ENCODE measurements at places on chromosomes 13 and 19.

DNA sequence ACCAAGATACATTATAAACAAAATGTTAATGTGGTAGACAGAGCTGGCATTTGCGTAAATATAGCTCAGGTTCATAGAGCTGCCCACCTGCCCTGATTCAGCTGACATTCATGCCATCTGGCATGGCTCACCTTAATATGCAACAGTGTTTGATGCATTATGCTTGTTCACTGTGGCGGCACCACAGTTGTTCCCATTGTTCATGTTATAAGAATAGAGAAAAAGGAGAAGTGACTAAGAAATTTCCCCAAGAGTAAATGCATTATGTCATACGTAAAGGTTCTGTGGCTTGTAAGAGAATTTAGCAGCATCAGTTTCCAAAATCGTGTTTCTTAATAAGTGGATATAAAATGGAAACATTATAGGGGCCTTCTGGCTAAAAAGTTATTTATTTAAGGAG lies 4.5 kb downstream of the CCNA1 start:
- no peak for DNase-seq

DNA sequence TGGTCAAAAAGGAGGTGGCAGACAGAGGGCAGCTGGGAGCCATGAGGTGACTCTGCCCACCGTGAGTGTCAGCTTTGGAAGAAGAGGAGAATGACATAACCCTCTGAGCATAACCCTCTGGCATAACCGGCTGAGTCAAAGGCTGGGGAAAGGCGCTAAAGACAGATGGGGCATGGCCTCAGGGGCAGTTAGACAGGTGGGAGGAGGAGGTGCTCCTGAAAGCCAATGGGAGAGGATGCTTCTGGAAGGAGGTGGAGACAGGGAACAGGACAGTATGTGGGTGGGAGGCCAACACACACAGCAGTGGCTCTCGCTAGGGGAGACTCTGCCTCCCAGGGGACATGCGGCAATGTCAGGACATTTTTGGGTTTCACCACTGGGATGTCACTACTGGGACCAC lies 17.1 kb downstream of the ELAVL1 start:
- no peak for DNase-seq

DNA sequence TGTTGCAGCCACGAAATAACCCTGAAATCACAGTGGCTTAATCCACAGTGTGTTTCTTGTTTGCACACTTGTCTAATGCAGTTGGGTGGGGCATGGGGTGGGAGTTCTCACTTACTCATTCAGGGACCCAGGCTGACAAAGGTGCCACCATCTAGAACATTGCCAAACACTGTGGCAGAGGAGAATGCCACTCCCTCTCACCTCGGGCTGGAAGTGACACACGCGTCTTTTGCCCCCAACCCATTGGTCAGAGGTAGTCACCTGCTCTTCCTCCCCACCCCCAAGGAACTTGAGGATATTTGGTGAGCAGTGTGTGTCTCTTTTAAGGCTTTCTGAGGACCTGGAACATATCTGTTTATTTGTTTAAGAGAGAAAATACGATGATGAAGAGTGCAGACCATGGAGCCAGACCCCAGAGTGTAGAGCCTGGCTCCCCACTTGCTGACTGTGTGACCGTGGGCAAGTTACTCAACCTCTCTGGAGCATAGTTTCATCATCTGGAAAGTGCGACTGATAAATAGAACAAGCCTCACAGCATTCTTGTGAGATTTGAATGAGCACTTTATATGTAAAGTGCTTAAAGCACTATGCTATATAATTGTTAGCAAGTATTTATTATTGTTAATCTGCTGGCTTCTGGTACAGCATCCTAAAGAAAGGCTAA lies 17.4 kb downstream of the GPR183 start:
- DNase-seq = no peak

DNA sequence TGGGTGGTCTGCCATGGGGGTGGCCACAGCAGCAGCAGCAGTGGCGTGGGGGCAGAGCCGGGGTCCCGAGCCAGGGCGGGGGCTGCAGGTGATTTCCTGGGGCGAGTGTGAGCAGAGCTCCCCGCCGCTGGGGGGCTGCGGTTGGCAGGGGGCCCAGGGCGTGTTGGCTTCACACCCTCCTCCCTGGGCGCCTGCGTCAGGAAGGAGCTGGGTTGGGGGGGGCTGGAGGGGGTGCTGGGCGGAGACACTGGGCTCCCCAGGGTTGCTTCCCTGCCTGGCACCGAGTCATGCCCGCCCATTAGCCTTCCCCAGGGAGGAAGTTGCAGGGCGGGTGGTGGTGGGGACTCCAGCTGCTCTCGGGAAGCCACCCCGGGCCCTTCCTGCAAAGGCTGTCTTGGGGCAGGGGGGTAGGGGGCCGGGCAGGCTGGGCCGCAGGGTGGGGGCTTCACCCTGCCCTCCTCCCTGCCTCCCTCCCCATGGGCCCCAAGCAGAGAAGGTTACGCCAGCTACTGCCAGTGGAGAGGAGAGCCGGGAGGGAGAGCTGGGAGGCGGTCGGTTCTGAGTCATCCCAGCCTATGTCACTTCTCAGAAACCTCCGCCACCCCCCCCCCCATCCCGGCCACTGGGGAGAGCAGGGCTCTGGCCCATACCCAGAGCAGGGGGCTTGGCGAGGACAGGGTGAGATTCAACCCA lies 4.6 kb downstream of the MIDN start:
- DNase-seq = no peak

DNA sequence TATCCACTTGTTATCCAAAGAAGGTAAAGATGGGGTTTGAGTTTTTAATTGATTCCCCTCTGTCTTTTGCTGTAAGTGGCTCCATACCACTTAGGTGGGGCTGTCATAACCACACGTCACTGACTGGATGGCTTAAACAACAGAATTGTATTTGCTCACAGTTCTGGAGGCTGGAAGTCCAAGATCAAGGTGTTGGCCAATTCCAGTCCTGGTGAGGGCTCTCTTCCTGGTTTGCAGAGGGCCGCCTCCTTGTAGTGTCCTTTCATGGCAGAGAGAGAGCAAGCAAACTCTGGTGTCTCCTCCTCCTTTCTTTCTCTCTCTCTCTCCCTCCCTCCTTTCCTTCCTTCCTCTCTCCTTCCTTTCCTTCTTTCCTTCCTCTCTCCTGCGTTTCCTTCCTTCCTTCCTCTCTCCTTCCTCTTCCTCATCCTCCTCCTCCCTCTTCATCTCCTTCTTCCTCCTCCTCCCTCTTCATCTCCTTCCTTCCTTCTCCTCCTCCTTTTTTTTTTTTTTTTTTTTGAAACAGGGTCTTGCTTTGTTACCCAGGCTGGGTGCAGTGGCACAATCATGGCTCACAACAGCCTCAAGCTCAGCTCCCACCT lies 140.6 kb upstream of the RNF113B start:
- no peak for DNase-seq

GRCh38 chr19:55581823-55582223 lies 1.2 kb upstream of the ZNF579 start:
- no peak for DNase-seq

DNA sequence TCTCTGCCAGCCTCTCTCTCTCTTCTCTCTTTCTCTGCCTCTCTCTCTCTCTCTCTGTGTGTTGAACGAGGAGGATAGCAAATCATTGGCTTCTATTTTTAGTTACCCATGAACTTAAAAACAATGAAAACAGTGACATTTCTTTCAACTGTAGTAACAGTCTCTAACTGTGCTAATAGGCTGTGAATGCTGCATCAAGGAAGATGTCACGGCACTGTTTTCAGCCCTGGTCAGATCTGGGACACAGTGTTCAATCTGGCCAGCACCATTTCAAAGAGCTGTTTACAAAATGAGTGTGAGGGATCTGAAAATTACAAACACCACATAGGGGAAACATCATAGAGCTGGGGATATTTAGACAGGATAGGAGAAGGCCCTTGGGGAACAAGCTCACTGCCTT lies 717.0 kb downstream of the FGF9 start:
- no peak for DNase-seq

DNA sequence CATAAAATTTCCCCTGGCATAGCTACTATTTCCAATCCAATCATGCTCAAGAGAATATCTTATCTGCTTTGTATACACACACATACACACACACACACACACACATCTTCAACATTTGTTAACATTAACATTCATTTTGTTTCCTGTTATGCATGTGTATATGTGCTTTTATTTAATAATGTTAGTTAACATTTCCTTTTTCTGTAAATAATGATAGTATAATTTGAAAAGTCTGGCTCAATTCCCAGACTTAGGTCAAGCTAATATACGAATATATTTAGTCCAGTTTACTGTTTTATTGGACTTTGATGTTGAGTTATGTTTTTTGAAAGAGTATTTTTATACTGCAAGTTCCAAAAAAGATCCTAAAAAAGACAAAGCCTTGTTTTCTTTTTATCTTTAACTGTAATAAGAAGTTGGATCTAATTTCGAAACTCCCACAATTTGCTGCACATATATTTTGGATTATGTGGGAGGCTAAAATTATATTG lies 1072.4 kb downstream of the EFNB2 start:
- DNase-seq = no peak

DNA sequence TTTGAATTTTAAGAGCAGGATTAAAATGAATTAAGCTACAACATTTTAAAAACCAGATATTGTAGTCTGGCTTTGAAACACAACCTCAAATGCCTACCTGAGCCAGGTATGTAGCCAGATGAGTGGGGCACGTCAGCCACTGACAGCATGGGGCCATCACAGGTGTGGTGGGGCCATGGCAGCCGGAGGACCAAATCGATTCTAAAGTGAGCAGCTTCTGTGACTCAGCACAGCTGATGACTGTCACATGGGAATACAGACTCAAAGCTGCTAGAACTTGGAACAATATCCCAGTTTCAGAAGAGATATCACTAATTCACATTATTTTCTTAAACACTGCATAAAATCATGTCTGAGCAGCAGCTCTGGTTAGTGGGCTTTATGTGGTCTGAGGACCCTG lies 52.8 kb downstream of the SERP2 start:
- no peak for DNase-seq

GRCh38 chr19:45528744-45529419 lies 21.6 kb downstream of the VASP start:
- DNase-seq = no peak

DNA sequence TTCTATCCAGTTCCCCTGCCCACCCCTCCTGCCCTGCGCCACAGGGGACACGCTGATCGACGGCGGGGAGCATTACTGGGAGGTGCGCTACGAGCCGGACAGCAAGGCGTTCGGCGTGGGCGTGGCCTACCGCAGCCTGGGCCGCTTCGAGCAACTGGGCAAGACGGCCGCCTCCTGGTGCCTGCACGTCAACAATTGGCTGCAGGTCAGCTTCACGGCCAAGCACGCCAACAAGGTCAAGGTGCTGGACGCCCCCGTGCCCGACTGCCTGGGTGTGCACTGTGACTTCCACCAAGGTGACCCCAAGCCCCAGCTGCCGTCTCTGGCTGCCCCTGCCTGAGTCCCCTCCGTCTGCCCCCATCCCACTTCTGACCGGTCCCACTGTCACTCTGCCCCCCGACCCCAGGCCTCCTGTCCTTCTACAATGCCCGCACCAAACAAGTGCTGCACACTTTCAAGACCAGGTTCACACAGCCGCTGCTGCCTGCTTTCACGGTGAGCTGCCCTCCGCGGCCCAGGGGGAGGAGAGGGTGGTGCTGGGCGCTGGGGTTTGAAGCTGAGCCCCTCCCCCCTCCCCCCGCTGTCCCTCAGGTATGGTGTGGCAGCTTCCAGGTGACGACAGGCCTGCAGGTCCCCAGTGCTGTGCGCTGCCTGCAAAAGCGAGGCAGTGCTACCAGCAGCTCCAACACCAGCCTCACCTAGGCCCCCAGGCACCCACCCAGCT lies 15.5 kb downstream of the STAP2 start:
- DNase-seq = no peak

DNA sequence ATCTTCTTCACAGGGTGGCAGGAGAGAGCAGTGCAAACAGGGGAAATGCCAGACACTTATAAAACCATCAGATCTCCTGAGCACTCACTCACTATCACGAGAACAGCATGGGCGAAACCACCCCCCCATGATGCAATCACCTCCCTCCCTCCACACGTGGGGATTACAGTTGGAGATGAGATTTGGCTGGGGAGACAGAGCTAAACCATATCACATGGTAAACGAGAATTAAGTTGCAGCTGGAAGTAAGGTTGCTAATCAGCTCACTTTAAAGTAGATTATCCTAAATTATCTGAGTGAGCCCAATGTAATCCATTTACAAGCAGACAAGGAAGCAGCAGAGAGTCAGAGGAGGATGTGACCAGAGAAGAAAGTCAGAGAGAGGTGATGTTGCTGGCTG lies 102.2 kb upstream of the IPO5 start:
- DNase-seq = no peak

GRCh38 chr19:13958043-13958442 lies 5.7 kb downstream of the DCAF15 start:
- no peak for DNase-seq

- no peak for DNase-seq
These were observed 213.7 kb downstream of the RFC3 start for GRCh38 chr13:34031610-34032009.

GRCh38 chr19:31232180-31232579 lies 117.1 kb downstream of the TSHZ3 start:
- no peak for DNase-seq

DNA sequence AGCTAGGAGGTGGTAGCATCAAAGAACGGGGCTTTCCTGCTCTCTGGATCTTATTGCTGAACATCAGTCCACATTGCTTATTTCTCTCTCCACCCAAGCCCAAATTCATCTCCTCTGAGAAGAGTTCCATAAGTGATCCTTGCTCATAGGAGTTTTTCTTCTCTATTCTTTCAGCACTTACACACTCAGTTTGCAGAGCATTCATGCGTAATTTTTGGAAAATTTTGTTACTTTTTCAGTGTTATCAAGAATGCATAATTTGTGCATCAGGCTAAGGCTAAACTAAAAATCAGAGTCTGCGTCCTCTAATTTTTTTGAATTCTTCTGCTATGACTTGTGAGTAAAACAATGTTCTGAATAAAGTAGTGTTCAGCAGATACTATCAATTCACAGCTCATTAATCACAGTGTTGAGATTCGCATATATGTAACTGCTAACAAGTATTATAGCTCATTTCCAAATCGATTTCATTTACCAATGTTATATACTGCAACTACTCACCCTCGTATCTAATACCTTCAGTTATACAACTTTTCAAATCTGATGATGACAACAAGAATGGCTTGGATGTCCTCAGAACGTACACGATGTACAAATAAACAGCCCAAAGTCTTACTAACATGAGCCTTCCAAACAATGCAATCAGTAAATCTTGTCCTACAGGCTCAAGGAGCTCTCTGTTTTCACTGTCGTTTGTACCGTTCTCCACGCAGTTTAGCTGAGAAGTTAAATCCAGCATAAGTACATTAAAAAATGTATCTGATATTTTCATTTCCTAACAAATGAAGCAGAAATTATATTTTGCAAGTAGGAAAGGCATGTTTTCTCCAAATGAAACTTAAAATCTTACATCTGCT lies 36.4 kb upstream of the STARD13 start:
- no peak for DNase-seq

DNA sequence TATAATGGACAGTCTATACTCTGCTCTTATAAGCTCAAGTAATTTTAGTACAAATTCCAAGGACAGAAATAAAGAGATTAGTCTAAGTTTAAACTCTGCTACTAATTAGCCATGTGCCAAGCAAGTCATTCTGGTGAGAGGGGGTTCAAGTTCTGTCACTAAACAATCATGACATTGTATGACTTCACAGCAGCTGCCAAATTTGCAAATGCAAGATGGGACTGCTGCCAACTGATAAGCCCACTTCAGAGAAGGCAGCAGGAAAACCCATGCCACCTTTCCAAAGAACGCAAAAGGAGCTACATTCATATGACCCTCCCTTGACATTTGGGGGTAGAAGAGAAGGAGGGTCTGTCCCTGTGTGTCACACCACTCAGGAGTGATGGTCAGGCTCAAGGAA lies 60.7 kb upstream of the RFXAP start:
- no peak for DNase-seq

GRCh38 chr13:52810011-52810410 lies 38.4 kb downstream of the PCDH8 start:
- no peak for DNase-seq

Data from GM12864 (cell line).